Activated CD8-positive, alpha-beta memory T cell treated with anti-CD3 and anti-CD28 coated beads for 1 hour (primary cell): ENCODE measurements at places on chromosomes 4 and X.

DNA sequence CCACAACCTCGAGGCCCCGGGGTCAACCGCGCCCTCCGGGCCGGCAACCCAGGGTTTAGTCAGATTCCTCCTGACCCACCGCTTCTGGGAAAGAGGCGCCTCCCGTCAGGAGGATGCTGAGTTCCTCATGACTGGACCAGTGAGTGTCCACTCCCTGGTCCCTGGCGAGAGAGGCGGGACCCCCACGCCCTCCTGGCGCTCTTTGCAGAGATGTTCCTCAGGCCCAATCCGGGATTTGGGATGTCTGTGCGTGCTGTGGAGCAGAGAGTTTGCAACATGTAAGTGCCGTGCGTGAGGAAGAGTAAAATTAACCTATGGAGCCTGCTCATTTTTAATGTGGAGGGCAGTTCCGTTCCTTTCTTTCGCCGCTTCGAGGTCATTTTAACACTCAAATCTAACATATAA is 824 bp upstream of the UGDH start:
- no peak for DNase-seq

DNA sequence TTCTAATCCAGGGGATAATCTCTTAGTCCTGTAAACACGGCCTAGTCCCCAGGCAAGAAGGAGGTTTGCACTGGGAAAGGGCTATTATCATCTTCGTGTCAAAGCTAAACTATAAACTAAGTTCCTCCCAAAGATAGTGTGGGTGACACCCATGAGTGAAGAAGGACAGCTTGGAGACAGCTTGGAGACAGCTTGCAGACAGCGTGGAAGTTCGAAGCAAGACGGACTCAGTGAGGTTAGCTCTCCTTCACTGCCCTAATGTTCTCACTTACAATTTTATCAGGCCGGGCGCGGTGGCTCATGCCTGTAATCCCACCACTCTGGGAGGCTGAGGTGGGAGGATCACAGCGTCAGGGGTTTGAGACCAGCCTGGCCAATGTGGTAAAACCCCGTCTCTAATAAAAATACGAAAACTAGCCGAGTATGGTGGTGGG is 19.2 kb upstream of the PLCXD1 start:
- no peak for DNase-seq

GRCh38 chrX:34810916-34811315 is 131.7 kb upstream of the FAM47B start:
- no peak for DNase-seq

DNA sequence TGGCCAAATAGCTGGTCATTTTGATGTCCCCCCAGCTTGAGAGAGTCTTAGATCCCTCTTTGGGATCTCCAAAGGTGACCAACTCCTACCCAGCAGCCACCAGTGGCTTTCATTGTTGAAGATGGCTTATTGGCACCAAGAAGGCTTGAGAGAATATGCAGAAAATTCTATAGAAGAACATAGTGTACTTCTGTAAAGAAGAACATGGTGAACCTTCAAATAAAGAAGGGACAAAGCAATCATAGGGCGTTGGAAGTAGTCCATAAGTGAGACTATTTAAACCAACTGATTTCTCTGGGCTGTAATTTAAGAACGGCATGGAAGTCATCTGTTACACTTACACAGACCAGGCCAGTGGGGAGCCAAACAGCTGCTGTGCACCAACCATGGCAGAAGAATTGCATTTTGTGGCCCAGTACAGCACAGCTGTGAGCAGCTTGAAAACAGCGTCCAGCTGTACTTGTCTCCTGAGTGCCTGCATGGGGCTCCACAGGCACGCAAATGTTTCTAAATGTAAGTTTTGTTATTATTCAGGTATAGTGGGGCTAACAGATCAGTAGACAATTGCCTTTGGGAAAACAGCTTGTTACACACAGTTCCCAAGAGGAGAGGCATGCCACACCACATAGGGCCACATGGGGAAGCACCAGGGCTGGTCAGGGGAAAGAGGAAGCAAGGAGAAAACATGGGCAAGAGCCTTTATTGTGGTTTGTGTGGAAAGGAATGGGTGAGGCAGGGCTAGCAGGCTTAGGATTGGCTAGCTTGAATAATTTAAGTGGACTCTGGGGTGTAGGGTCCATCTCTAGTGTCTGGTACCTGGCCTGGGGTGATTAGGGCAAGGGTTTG is 125.0 kb downstream of the ARHGAP6 start:
- DNase-seq: no peak

GRCh38 chr4:7822877-7823276 is 116.8 kb downstream of the AFAP1 start:
- DNase-seq: no peak

GRCh38 chr4:48578132-48578968 is 88.3 kb downstream of the ZAR1 start:
- peak; percentile 7 for DNase-seq

GRCh38 chrX:16136080-16136479 is 12.7 kb downstream of the GRPR start:
- no peak for DNase-seq

GRCh38 chr4:94276204-94276603 is 66.4 kb downstream of the HPGDS start:
- DNase-seq: no peak

DNA sequence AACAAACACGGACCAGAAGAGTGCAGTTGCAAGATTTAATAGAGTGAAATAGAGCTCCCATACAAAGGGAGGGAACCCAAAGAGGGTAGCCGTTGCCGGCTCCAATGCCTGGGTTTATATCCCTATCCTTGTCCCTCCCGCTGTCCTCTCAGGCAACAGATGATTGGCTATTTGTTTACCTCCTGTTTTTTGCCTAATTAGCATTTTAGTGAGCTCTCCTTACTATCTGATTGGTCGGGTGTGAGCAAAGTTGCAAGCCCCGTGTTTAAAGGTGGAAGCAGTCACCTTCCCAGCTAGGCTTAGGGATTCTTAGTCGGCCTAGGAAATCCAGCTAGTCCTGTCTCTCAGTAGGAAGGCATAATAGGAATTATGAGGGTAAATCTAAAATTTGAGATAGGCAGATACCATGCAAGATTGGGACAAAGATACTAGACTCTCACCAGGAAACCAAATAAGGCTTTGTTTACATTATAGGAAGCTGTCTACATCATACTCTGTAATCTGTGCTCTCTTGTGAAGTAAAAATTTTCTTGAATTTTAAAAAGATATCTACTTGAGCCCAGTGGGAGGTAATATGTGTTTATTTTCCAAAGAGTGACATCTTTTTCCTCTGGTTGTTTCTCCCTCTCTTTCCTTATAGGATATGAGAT is 65.9 kb downstream of the ATP10D start:
- no peak for DNase-seq
